Smooth muscle cell of bladder (primary cell): ENCODE measurements at places on chromosomes 4 and X. TPM values are rescaled to one million over a fixed set of nuclear protein-coding genes. Genes with fewer than 3 reads are reported as not detected.

Gene CCDC160
- under 0.01 TPM in 1 of 2 replicates, not detected in the other for total RNA-seq

Gene SYN1
- 0.18 and 0.71 TPM in 2 replicates for total RNA-seq

Gene HNRNPD
- total RNA-seq, result 17.0 and 19.2 TPM in 2 replicates

Gene LDOC1
- total RNA-seq, result 3.8 and 4.6 TPM in 2 replicates

Gene COL4A5
- total RNA-seq, result 35.2 and 102 TPM in 2 replicates

Gene ARX
- total RNA-seq, result not detected in 2 replicates

Gene IL2
- not detected in 2 replicates for total RNA-seq

Gene PRR32
- not detected in 2 replicates for total RNA-seq

Gene ANAPC4
- total RNA-seq, result 18.1 and 21.1 TPM in 2 replicates

Gene AWAT2
- not detected in 2 replicates for total RNA-seq

Gene TMPRSS11D
- total RNA-seq, result not detected in 2 replicates

Gene RASGEF1B
- 0.46 and 0.57 TPM in 2 replicates for total RNA-seq

Gene ACOX3
- total RNA-seq, result 21.8 and 27.7 TPM in 2 replicates

Gene PHKA1
- total RNA-seq, result 3.6 and 5.1 TPM in 2 replicates

Gene AFM
- total RNA-seq, result not detected in 2 replicates

Gene VEGFD
- total RNA-seq, result 0.14 and 0.46 TPM in 2 replicates

Gene F11
- not detected in 2 replicates for total RNA-seq

Gene CXCL8
- total RNA-seq, result 29.5 and 107 TPM in 2 replicates

Gene KIF4A
- 1.6 and 1.8 TPM in 2 replicates for total RNA-seq

Gene SPANXD
- not detected in 2 replicates for total RNA-seq

Gene YY2
- 1.00 and 1.2 TPM in 2 replicates for total RNA-seq

Gene MAGEB2
- total RNA-seq, result not detected in 2 replicates

Gene CTPS2
- 7.0 and 8.0 TPM in 2 replicates for total RNA-seq

Gene ADH7
- total RNA-seq, result not detected in 2 replicates

Gene CXCL11
- total RNA-seq, result 0.14 TPM in 1 of 2 replicates, not detected in the other

Gene FOXR2
- total RNA-seq, result not detected in 2 replicates

Gene SOWAHD
- total RNA-seq, result 0.18 and 0.43 TPM in 2 replicates

Gene DDX53
- total RNA-seq, result not detected in 2 replicates

Gene ADGRG4
- not detected in 2 replicates for total RNA-seq

Gene FSTL5
- total RNA-seq, result not detected in 2 replicates

Gene RAB33A
- total RNA-seq, result 2.4 and 6.0 TPM in 2 replicates

Gene CTSO
- total RNA-seq, result 15.8 and 22.0 TPM in 2 replicates
